ENCODE measurements at places on chromosomes 11 and 22.

DNA sequence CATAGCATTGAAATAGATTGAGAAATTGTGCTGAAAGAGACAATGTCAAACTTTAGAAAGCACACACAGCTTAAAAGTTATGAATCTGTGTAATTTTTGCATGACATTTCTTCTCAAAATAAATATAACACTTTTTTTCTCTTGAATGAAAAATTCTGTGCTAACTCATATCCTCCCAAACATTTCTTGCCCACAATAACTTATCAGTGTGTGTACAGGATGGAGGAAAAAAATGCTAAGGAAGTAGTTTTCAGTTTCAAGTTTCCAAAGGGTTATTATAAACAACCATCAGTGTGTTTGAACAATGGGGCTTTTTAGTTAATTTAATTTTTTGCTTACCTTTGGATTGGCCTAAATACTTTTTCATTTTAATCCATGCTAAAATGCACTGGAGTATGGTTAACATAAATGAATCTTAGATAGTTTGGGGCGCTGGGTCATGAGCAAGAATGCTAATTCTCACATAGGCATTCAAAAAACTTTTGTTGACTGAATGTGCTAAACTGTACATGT is 82.9 kb upstream of the ARHGAP20 start:
- no peak for DNase-seq

DNA sequence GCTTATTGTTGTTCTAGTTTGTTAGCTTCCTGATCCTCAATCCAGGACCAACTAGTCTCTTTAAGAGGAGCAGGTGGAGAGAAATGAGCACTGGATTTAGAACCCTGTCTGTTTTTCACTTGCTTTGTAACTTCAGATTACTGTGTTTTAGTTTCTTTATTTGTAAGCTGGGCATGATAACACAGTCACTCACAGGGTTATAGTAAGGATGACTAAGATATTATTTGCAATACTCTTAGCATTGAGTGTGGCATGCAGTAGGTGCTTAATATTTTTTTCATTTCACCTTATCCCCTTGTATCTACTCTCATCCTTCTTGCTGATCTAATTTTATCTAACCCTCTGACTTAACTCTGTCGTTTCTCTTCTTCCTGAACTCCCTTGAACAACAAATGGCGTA is 33.8 kb downstream of the DNHD1 start:
- DNase-seq, result no peak

GRCh38 chr11:29166306-29166705 is 850.5 kb downstream of the KCNA4 start:
- DNase-seq, result no peak

- no peak for DNase-seq
Observed at GRCh38 chr11:96339706-96340554, 3.1 kb downstream of the MAML2 start.

GRCh38 chr11:8830641-8831040 is 80.3 kb upstream of the AKIP1 start:
- no peak for DNase-seq

GRCh38 chr22:31618057-31618456 is 44.0 kb downstream of the PISD start:
- peak; percentile 99 for DNase-seq

GRCh38 chr11:128845334-128845780 is 21.7 kb downstream of the KCNJ1 start:
- DNase-seq, result no peak

GRCh38 chr22:23122992-23123803 is 18.6 kb downstream of the RSPH14 start:
- DNase-seq, result no peak

DNA sequence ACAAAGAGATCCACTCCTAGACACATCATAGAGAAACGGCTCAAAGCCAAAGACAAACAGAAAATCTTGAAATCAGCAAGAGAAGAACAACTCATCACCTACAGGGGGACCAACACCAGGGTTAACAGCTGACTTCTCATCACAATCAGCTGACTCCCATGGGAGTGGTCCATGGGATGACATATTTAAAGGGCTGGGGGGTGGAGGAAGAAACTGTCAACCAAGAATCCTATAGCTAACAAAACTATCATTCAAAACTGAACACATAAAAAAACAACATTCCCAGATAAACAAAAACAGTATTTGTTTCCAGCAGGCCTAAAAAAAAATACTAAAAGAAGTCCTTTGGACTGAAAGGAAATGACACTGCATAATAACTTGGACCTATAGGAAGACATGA is 86.7 kb downstream of the APOL5 start:
- DNase-seq, result no peak

DNA sequence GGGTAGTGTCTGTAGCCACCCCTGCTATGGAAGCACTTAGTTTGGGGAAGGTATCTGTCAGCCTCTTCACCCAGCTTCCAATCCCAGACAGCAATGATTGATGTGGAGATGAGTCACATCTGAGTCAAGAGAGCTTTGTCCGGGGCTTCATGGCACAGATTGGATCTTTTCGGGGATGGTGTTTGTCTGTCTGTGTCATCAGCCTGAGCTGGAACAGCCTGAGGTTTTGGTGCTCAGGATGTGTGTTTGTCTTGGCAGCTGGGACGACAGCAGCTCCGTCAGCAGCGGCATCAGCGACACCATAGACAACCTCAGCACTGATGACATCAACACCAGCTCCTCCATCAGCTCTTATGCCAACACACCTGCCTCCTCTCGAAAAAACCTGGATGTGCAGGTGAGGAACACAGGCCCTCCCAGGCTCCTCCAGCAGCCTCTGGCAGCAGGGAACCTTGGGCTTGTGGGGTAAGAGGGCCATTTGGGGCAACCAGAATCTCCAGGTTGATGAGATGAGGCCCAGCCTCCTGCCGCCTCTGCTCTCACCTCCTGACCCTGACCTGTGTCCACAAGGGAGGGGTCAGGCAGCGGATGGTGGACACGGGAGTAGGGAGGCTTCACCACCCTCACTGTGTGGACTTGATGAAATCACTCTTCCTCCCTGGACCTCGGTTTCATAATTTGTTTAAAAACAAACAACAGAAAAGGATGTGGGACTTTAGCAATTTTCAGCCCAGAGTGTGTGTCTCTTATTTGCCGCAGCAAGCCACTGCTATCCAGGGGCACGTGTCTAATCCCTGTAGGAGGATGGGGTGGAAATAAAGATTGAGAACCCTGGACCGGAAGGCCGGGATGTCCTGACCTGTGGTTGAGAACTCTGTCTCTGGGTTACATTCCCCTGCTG is 124.3 kb downstream of the DBX1 start:
- DNase-seq, result no peak

GRCh38 chr22:37640591-37641560 is 1.4 kb downstream of the SH3BP1 start:
- peak; percentile 58 for DNase-seq

DNA sequence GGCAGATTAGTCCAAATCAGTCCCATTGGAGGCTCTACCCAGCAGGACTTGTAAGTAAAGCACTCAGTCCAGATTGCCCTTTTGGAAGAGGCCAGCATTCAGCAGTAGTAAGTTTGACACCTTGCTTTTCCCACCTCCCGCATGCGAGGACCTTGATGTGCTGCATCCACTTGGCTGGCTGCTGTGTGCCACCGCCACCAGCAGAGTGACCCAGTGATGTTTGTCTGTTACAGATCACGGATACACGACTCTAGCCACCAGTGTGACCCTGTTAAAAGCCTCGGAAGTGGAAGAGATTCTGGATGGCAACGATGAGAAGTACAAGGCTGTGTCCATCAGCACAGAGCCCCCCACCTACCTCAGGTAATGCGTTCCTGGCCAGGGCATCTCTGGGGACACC is 6.6 kb downstream of the SMARCB1 start:
- peak; percentile 45 for DNase-seq

- DNase-seq, result peak; percentile 19
Observed at GRCh38 chr11:3837793-3838192, 3.0 kb downstream of the RHOG start.

DNA sequence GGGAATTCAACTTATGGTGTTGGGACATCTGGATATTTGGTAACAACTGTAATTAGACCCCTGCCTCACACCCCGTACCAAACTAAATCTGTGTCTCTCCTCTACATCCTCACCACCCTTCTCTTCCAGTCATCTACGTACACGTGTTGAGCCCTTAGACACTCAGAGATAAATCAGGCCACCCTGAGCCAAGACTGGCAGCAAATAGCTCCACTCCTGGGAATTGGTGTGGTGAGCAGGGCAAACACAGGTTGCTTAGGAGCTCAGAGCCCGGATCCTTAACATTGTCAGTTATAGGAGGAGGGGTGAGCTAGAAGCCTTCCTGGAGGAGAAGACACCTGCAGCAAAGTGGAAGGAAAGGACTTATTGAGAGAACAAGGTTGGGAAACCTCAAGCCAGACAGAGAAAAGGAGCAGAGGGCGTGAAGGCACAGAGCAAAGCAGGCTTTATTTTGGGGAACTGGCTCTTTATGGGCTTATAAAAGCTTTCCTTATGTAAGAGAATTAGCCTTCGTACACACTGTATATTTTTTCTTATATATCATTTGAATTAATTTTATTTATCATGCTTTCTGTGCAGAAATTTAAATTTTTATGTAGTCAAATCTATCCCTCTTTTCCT is 36.9 kb upstream of the KLHL35 start:
- no peak for DNase-seq

DNA sequence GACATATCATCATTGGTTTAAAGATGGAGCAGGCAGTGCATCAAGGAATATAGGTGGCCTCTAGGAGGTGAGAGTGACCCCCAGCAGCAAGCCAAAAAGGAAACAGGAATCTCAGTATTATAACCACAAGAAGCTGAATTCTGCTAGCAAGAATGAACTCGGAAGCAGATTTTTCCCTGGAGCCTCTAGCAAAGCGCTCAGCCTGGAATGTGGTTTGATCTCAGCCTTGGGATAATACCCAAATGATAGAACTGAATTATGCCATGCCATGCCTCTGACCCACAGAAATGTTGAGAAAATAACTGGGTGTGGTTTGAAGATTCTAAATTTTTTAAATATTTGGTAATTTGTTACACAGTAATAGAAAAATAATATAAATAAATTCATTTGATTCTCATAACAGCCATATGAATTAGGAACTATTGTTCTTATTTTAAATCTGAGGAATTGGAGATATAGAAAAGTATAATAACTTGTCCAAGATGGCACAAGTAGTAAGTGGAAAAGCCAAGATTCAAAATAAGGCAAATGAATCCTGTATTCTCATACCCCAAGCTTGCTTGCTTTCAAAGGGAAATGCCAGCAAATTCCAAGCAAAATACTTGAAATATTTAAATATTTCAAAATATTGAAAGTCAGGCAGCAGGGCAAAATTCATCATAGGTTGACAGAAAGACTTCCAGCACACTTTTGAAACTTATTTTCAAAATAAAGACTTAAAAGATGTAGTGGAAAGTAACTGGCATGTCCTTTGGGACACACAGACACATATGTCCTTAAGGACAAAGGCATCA is 567.4 kb downstream of the KCNA4 start:
- no peak for DNase-seq

DNA sequence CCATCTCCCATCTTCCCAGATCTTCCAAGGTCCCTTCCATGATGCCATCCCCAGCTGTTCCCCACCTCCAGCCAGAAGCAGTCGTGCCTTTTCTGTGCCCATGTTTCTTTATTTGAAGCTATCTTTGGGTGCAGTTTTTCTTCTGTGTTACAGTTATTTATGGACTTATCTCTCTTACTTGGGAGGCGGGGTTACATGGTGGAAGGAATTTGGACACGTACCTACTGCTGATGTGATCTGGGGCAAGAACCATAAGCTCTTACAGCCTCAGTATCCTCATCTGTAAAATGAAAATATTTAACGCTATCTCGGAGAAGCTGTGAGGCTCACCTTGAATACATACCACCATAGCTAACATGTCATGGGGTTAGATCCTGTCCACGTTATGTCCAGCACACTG is 98.9 kb downstream of the ZBTB16 start:
- DNase-seq, result no peak

DNA sequence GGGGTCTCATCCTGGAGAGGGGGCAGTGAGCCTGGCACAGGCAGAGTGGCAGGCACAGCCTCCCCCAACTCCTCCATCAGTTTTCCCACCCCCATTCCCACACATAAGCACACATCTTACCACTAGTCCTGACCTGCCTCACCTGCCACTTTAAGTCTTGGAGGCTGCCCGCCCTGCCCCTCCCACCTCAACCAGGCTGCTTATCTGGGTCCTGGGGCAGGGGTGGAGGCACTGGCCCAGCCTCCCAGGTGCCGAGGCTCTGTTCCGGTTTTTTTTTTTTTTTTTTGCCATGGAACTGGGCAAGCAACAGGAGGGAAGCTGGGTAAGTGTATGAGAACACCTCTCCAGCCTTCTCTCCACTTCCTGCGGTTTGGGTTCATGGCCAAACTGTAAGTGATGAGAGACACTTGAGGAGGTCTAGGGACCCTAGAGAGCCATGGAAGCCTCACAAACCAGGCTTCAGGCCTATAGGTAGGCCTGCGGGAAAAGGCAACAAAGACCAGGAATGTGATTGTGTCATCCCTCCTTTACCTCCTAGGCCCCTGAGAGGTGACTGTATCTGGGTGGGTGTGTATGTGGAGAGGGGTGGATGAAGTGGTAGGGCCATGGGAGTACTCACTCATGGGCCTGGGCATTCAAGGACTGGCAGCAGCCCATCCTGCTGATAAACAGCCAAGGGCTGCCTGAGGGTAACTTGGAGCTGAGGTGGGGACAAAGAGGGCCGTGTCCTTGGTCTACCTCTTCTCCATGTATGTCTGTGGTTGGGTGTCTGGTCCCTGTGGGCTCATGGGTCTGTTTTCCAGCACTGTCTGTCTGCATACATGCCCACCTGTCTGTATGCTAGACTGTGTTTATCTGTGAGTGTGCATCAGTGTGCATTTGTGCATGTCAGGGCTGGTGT is 22.6 kb downstream of the PHLDB1 start:
- DNase-seq, result no peak

DNA sequence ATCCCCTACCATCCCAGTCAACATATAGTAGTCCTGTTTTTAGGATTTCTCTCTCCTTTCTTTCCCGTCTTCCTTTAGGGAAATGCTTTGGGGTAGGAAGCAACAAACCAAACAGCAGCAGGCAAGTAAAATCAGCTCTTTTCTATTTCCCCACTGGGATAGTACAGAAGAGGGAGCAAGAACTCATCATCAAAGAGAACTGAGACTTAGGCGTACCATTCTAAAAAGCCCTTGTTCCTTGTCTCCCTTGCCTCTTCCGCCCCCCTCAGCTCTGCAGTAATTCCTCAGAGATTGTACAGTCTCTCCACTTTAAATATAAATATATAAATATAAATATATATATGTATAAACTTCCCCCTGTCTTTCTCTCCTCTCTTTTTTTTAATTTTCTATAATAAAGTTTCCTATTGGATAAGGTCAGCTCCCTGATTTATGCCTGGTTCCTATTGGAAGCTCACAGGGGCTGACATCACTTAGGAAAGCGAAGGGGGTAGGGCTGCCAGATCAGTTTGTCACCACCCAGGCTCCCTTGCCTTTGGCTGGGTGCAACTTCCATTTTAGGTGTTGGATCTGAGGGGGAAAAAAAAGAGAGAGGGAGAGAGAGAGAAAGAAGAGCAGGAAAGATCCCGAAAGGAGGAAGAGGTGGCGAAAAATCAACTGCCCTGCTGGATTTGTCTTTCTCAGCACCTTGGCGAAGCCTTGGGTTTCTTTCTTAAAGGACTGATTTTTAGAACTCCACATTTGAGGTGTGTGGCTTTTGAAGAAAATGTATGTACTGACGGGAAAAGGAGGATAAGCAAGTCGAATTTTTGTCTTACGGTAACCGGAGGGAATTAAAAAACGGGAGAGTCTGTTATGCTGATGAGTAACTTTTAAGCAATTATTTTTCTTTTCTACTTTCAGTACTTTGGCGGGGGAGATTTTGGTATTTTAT is at the start of gene CTNND1:
CTNND1 (plus strand) TSS at position 502 of the 934 bp plus-strand sequence. CDS start 29,677 bp downstream, outside the sequence.
- DNase-seq, result peak; percentile 96

- no peak for DNase-seq
Observed at GRCh38 chr22:49628391-49629260, 199.0 kb downstream of the BRD1 start.

All from trophoblast cell (in vitro differentiated cells and primary cell).